ENCODE measurements at places on chromosomes 16 and 17.
A peak's percentile ranks its signal among the peaks of the same experiment; 100 is the strongest.

DNA sequence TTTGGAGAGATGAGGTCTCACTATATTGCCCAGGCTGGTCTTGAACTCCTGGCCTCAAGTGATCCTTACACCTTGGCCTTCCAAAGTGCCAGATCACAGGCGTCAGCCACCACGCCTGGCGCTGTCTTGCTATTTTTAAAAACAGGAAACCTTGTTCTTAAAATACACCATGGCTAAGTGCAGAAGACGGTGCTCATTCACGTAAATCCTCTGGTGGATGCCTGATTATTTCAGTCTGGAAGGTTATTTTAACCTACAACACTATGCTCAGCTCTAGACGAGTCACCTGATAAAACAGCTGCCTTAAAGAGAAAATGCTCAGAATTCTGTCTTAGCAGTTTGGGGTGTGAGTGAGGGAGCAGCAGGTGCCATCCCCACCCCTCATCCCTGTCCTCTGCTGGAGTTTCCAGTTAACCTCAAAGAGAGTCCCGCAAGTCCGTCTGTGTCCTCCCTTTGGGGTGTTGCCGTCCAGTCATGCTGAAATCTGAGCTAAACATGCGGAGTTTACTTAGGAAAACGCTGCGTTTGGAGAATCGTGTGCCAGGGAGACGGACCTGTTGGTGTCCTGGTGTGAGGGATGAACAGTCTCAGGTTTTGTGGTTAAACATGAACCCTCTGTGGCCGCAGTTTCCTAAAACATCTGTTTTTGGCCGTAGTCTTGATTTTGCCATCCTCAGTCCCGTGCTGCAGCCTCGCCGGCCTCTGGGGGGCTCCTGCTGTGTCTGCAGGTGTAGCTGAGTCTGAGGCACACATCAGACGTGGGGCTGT, 17.1 kb downstream of the SPG7 start:
- DNase-seq, result no peak

GRCh38 chr17:42782166-42783061, 2.0 kb downstream of the WNK4 start:
- no peak for DNase-seq

DNA sequence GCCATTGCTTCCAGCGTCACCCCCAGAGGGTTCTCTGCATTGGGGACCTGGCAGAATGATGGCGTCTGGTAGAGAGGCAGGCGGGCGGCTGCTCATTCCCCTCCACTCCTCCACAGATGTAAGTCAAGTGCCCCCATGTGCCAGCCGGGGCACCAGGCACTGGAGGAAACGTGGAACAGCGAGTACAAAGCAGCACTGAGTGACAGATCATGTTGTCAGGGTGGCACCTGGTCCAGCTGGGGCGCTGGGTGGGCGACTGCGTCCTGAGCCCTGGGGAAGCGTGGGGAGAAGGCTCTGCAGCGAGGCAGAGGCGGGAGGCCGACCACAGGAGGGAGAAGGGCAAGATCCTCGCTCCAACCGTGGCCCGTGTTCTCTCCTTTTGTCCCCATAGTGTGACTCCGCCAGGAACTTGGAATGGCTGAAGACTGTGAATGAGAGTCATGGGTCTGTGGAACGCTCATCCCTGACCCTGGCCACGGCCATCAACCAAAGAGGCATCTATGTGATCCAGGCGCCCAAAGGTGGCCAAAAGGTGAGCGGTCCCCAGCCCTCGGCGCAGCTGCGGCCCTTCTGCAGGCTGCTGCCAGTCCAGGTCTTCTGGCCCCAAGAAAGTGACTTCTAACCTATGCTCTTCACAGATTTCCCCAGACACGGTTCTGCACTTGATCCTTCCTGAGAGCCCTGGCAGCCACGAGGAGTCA, 76.7 kb downstream of the RNF213 start:
- no peak for DNase-seq

- DNase-seq, result no peak
Observed at GRCh38 chr17:61135782-61136181, 263.9 kb upstream of the TBX2 start.

GRCh38 chr17:77565166-77565565, 393.3 kb upstream of the TNRC6C start:
- no peak for DNase-seq

GRCh38 chr16:75317101-75317522, 65.7 kb upstream of the BCAR1 start:
- no peak for DNase-seq

- DNase-seq, result no peak
Observed at GRCh38 chr17:2564877-2565276, 28.6 kb upstream of the PAFAH1B1 start.

- no peak for DNase-seq
Observed at GRCh38 chr16:78961464-78961863, 639.1 kb downstream of the MAF start.

DNA sequence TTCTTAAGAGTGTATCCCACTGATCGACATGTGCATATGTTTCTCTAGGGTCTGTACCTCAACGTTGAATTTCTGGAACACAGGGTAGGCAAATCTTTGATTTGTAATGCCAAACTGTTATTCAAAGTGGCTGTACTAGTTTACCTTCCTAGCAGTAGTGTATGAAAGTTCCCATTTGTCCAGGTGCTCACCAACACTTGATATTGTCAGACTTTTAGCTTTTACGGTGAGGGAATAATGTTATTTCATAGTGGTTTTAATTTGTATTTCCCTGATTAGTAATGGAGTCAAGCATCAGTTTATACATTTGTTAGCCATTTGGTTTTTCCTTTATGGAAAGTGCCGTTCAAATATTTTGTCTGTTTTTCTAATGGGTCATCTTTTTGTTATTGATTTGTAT, 20.3 kb downstream of the GSDMB start:
- no peak for DNase-seq

DNA sequence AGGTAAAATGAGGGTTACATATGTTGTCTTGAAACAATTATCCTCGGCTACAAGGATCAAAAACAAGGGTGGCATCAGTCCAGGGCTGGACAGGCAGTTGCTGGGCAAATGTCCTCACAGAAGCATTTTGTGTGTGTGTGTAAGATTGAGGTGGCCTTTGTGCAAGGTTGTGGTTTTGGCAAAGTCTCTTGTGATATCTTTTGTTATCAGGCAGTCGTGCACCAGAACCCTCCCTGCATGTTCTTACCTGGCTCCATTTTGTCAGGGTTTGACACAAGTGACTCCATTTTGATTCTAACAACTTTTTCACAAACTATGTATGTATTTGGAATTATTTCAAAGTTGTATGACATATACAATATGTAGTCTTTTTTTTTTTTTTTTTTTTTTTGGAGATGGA, 20.0 kb downstream of the CHAD start:
- no peak for DNase-seq

DNA sequence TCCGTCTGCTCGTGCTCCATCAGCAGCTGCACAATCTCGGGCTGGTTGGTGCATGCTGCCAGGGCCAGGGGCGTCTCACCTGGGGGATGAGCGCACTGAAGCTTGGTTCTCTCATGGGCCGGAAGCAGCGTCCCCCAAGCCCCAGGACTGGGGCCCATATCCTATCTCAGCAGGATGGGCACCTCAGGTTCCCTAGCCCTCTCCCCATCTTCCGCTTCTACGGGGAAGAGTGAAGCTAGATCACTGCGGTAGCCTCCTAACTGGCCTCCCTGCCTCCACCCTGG, 24.8 kb downstream of the TRPV3 start:
- no peak for DNase-seq

DNA sequence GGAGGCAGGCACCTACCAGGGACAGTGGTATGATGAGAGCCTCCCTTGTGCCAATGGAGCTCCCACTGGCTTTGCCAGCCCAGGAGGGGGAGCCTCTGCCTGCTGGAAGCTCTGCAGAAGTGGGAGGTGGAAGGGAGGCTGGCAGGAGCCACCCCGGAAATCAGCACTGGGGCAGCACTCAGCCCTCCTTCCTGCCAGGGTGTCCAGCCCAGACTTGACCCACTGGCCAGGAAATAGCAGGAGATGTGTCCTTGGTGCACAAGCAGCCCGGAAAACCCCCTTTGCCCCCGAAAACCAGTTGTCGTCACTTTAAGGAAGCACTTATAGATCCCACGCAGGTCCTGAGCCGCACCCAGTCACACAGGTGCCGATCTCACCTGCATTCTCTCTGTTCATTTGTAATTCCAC, 49.3 kb upstream of the CACNG4 start:
- no peak for DNase-seq

- DNase-seq, result no peak
Observed at GRCh38 chr17:79835953-79836509, 3.2 kb downstream of the CBX4 start.

GRCh38 chr17:75849724-75850123, 5.4 kb downstream of the WBP2 start:
- no peak for DNase-seq

- DNase-seq, result no peak
Observed at GRCh38 chr16:68235108-68235886, 630 bp downstream of the ESRP2 start.

GRCh38 chr16:2480948-2481347, 6.0 kb downstream of the TBC1D24 start:
- peak; percentile 20 for DNase-seq

DNA sequence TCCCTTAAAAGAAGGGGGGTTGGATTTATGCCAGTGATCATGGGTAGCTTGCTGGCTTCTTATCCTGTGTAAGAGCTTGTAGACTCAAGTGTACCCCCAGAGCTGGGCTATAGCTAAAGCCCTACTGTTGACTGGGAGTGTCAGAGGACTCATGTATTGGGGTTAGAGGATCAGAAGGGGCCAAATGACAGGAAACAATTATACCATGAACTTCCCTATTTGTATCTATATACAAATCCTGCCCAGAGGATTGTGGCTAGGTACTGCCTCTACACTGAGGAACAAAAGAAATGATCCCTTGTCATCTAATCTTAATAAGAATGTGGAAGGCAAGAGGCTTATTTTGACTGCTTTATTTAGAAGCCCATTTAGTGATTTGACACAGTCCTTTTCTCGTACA, 14.3 kb downstream of the ZP2 start:
- no peak for DNase-seq

DNA sequence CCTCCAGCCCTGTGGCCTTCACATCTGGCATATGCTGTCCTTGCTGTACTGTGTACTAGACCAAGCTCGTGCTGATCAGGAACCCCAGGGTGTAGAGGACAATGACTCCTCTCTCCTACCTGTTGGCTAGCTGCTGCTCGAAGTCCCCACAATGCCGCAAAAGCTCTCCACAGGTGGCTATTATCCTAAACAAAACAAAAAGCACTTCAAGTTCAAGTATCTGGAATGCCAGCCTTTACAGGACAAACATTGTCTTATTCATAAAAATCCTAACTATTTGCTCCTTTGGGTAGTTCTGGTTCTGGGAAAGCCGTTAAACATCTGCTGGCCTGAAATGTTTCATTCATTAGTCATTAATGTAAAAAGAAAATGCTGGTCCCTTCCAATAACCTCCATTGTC, 42.8 kb downstream of the COG7 start:
- peak; percentile 21 for DNase-seq

DNA sequence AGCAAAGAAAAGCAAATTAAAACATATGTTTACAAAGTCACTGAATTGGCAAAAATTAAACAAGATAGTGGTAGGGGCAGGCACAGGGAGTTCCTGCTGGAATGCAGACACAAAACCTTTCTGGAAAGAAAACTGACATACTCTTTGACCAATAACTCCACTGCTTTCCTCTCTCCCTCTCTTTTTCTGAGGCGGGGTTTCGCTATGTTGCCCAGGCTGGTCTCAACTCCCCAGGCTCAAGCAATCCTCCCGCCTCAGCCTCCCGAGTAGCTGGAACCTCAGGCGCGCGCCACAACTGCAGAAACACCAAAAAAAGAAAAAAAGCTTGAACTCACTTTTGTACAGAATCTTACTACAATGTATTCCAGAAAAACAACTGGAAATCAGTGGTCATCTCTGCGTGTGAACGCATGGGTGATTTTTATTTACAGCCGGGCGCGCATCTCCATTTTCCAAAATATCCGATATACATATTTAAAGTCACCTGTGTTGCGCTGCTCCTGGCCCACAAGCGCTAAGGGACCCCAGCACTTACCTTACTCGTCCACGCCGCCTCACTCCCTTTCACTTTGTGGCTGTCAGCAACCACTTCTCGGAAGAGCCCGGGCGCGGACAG, 480 bp downstream of the TXNL4B start:
- DNase-seq, result no peak

DNA sequence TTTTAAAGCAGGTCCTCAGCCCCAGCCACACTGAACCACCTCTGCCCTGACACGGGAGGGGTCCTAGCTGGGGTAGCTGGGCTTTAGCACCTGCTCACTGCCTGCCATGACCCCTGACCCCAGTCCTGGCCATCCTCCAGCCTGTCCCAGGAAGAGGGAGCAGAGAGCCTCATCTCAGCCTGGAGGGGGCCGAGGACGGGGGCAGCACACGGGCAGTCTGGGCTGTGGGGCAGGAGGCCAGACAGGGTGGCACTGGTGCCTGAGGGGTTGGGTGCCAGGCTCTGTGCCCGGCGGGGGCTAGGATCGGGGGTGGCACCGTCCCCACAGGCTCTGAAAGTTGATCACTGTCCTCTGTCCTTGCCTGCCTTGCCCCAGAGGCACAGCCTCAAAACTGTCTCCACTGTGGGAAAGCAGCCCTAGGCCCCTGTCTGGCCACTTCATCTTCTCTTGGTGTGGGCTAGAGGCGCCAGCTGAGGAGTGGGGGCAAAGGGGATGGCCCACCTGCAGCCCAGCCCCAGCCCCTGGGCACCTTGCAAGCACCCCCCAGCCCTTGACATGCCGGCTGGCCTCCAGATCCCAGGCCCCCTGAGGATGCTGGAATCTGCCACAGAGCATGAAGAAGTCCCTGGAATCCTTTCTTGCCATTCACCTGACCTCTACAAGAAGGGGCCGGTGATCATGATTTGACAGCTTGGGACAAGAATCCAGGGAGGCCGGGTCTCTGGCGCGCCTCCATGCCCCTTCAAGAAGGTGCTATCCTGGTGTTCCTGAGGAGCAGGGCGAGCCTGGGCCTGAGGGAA, 15.7 kb downstream of the ENDOV start:
- peak; percentile 9 for DNase-seq

DNA sequence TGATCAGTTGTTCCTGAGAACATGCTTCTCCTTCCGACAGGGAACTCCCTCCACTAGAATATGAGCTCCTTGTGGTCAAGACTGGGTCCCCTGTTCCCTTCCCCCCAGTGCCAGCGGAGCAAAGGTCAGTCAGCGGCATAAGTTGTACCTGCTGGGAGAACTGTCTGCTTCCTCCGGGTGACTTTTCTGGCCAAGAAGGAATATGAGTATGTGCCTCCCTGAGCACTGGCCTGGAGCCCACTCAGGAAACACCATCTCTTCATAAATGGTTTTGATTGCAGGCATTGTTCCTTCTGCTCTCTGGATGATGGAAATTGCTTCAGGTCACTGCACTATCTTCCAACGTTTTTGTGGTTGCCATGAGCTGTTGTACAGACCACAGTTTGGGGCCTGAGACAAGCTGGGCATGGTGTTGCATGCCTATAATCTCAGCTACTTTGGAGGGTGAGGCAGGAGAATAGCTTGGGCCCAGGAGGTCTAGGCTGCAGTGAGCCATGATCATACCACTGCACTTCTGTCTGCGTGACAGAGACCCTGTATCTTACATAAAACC, 2.9 kb upstream of the P4HB start:
- DNase-seq, result no peak

GRCh38 chr17:39863918-39864746, at the start of gene IKZF3:
IKZF3 (minus strand) TSS chr17:39864312; CDS start chr17:39864126, 186 bp downstream.
- DNase-seq, result peak; percentile 78

- no peak for DNase-seq
Observed at GRCh38 chr17:80879723-80880647, 111.7 kb upstream of the CHMP6 start.

- no peak for DNase-seq
Observed at GRCh38 chr16:23768581-23768980, 13.8 kb downstream of the CHP2 start.

GRCh38 chr17:44312396-44313104, 4.1 kb downstream of the RUNDC3A start:
- no peak for DNase-seq

Data from DMS79 treated with DMSO at 0.1 percent for 48 hours (cell line).